ENCODE measurements at places on chromosomes 2 and 18. TPM values are rescaled to one million over a fixed set of nuclear protein-coding genes. Genes with fewer than 3 reads are reported as not detected.

ESPNL gene
- total RNA-seq, result not detected

MLPH gene
- total RNA-seq, result not detected

EPB41L3 gene
- 7.1 TPM for total RNA-seq

RAB17 gene
- total RNA-seq, result 61.5 TPM

DNA sequence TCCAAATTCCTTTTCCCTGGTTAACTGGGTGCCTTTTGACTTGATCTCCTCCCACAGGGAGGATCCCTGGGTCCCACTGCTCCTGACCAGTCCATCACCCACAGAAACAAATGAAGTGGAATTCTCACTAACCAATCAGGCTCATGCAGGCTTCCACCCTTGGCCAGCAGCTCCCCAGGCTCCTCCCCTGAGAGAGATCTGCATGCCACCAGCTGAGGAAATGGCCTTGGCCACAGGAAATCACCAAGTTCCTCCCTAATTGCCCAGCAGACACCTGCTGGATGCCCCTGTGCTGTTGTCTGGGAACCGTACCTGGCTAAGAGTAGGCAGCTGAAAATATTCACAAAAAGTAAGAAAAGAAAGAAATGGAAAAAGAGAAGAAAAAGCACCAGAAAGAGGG lies 207.4 kb downstream of the NCK2 start:
- no peak for DNase-seq

- no peak for DNase-seq
These were observed 17.4 kb downstream of the LDLRAD4 start for GRCh38 chr18:13235981-13236380.

DNA sequence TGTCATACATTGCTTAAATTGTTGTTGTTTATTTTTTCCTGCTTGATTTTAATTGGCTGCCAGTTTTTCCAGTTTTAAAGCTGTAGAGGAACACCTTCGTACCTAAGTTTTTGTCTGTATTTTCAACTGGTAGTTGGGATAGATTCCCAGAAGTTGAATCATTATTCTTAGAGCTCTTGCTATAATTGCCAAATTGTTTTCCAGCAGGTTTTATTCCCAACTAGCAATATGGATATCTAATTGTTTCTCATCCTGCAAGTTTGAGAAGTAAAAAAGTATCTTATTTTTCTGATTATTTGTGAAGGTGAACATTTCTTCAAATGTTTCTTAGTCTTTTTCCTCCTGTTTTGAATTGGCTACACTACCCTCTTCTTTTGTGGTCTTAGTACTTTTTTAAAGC lies 6.7 kb downstream of the SMARCAL1 start:
- no peak for DNase-seq

- DNase-seq, result no peak
These were observed 53.0 kb downstream of the KCNG2 start for GRCh38 chr18:79850731-79851130.

GRCh38 chr2:235255693-235256092 lies 238.2 kb upstream of the AGAP1 start:
- DNase-seq, result no peak

GRCh38 chr2:120132190-120132589 lies 91.0 kb downstream of the TMEM185B start:
- DNase-seq, result no peak
